ENCODE measurements at places on chromosomes 6 and 20. TPM values are rescaled to one million over a fixed set of nuclear protein-coding genes. Genes with fewer than 3 reads are reported as not detected.

The SYCP2 gene
- 2.3 TPM for total RNA-seq

The TMC2 gene
- not detected for total RNA-seq

The E2F3 gene
- 43.8 TPM for total RNA-seq

The RUNX2 gene
- 0.16 TPM for total RNA-seq

The COL21A1 gene
- total RNA-seq, result not detected

The PLTP gene
- total RNA-seq, result 61.0 TPM

The C6orf15 gene
- not detected for total RNA-seq

The COMMD7 gene
- 65.3 TPM for total RNA-seq

The GPR6 gene
- total RNA-seq, result not detected

The POU3F2 gene
- total RNA-seq, result 114 TPM

The TINAG gene
- not detected for total RNA-seq

The NOX3 gene
- total RNA-seq, result not detected

The NHLRC1 gene
- total RNA-seq, result 0.93 TPM

The SYNGAP1 gene
- 72.4 TPM for total RNA-seq

The GABRR1 gene
- total RNA-seq, result not detected

The FKBP1C gene
- 1.5 TPM for total RNA-seq

The MYCT1 gene
- not detected for total RNA-seq

The FILIP1 gene
- 0.79 TPM for total RNA-seq

The SOX18 gene
- total RNA-seq, result not detected

The TFAP2D gene
- not detected for total RNA-seq

The MUCL3 gene
- total RNA-seq, result not detected

The CRISP3 gene
- total RNA-seq, result not detected

The SLC35D3 gene
- not detected for total RNA-seq

The DLK2 gene
- 1.6 TPM for total RNA-seq

The LAMA2 gene
- total RNA-seq, result 0.47 TPM

The GTSF1L gene
- not detected for total RNA-seq

The MATN4 gene
- not detected for total RNA-seq

The OXT gene
- not detected for total RNA-seq

The OOEP gene
- not detected for total RNA-seq

The LY6G6D gene
- total RNA-seq, result not detected

The SLC17A9 gene
- 1.4 TPM for total RNA-seq

The KAT14 gene
- 31.9 TPM for total RNA-seq

The GHRH gene
- not detected for total RNA-seq

The ZNF391 gene
- 10.2 TPM for total RNA-seq

The FAXC gene
- total RNA-seq, result 26.7 TPM

The PNPLA1 gene
- not detected for total RNA-seq

The MAP7 gene
- 1.4 TPM for total RNA-seq

The SS18L1 gene
- 30.0 TPM for total RNA-seq

The NT5DC1 gene
- 28.3 TPM for total RNA-seq

The BPIFB3 gene
- total RNA-seq, result not detected
